Right renal pelvis (tissue), 4 donors: ENCODE measurements at places on chromosomes 5 and 9. TPM values are rescaled to one million over a fixed set of nuclear protein-coding genes. Genes with fewer than 3 reads are reported as not detected.

The TSLP gene
- 0.44 TPM for polyA plus RNA-seq

DNA sequence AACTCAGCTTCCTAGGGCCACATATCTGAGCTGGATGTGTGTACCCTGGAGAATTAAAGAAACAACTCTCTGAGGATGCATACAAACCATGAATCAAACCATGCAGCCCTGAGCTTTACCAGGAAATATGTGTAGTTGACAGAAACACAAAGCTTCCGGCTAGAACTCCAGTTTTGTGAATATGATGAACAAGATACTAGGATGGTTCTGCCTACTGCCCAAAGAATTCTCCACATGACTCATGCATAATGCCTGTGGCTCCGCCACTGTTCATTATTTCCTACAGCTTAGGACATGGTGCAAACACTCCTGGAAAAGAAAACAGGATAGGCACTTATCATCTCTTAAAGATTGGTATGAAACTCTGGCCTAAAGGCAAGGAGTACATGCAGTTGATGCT, 343.4 kb downstream of the DNAH5 start:
- DNase-seq, result no peak

The ZNF483 gene
- 2.5 TPM for polyA plus RNA-seq

The IRGM gene
- 0.75 TPM for polyA plus RNA-seq

- DNase-seq, result no peak
Observed at GRCh38 chr5:135335031-135335828, 63.8 kb downstream of the MACROH2A1 start.
